ENCODE measurements at places on chromosomes 11 and 22.

GRCh38 chr11:88039476-88040147, 135.6 kb downstream of the RAB38 start:
- no peak for DNase-seq

DNA sequence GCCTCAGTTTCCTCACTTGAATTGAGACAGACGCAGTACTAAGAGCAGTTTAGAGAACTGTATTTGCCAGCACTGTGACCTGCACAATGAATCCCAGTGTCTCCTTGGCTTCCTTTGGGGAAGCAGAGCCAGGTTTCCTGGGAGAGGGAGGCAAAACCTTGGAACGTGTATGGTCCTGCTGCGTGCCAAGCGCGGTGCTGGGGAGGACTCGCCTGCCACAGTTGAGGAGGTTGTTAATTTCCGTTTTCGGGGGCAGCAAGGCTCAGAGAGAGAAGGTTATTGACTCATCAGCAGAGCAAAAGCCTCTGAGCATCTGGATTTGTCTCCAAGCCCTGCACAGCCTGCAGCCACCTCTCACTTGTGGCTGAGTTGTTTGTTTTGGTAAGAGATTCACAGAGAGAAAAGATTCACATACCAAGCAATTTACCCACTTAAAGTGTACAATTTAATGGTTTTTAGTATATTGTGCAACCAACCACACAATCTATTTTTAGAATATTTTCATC, 10.8 kb downstream of the SYT12 start:
- no peak for DNase-seq

DNA sequence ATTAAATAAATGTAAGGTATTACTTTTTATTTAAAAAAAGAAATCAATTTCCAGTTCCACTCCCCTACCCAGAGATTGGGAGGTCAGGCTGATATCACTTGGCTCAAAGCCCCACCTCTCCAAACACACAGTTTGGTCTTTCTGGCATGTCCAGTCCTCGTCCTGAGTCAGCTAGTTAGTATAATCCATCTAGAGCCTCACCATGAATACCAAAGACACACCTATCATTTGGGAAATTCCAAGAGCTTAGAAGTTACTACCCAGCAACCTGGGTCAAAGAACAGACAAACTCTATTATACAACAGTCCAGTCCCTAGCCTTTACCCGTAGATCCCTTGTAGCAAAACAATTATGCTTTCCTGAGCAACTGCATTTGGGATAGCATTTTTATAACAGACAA, 9.4 kb downstream of the TREH start:
- DNase-seq: no peak

GRCh38 chr11:74195828-74196227, 24.7 kb downstream of the PPME1 start:
- DNase-seq: no peak

GRCh38 chr11:80819271-80819670, 1378.4 kb upstream of the TENM4 start:
- DNase-seq: no peak

DNA sequence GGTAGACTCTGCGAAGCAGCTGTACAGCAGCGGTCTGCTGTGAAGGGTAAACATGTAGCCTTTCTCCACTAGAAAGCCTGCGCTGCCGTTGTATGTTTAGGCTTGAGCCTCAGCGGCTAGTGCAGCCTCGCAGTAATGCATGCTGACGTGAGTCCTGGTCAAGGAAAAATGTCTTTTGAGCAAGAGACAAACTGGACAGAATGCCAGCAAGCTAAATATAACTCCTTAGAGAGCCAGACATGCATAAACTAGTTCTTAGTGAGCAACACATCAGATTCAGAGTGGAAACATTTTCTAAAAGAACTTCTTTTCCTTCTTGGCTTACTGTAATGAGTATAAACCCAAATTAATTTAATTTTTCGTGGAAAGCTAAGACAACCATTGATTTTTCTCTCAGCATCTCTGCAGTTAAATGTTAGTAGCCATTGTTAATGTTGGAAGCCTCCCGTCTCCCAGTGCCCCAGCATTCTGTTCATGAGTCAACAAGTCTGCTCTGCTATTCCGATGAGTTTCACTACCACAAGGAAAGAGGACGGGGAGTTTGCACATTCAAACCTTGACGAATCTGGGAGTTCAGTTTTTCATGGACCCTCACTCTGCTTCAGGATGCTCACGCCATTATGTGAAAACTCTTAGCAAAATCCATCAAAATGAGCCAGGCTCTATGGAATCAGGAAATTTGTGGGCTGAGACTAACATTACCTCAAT, 51.4 kb downstream of the JAM3 start:
- no peak for DNase-seq

All from stimulated activated effector memory CD8-positive, alpha-beta T cell treated with anti-CD3 and anti-CD28 coated beads, Interleukin-12 subunit alpha, Interleukin-12 subunit beta, amount 100 ng/mL, for 72 hours (primary cell).